Activated CD8-positive, alpha-beta memory T cell treated with anti-CD3 and anti-CD28 coated beads for 36 hours (primary cell): ENCODE measurements at places on chromosomes 1 and 21. TPM values are rescaled to one million over a fixed set of nuclear protein-coding genes. Genes with fewer than 3 reads are reported as not detected.

Gene TNNI3K
- total RNA-seq = not detected

Gene VSIG8
- total RNA-seq = not detected

Gene EXO1
- total RNA-seq = 81.1 TPM

Gene GALE
- total RNA-seq = 71.3 TPM

Gene DNAJC28
- 0.57 TPM for total RNA-seq

Gene CSF3R
- total RNA-seq = not detected

Gene PDZK1IP1
- total RNA-seq = not detected

Gene ATP1A4
- not detected for total RNA-seq

Gene NSUN4
- total RNA-seq = 28.8 TPM

Gene CA6
- total RNA-seq = 2.5 TPM

Gene PBX1
- total RNA-seq = not detected

Gene FAM151A
- not detected for total RNA-seq

Gene AIRE
- total RNA-seq = not detected

Gene NUP210L
- not detected for total RNA-seq

Gene RNF223
- total RNA-seq = not detected

Gene RNU1-2
- total RNA-seq = 1,003 TPM

Gene TNFSF18
- not detected for total RNA-seq

Gene NEGR1
- total RNA-seq = not detected

Gene S100B
- 0.71 TPM for total RNA-seq

Gene LEMD1
- total RNA-seq = 0.57 TPM

Gene CFHR3
- not detected for total RNA-seq

Gene ASAP3
- total RNA-seq = 1.1 TPM

Gene GPR25
- not detected for total RNA-seq

Gene CD52
- 252 TPM for total RNA-seq

Gene PLPP3
- total RNA-seq = not detected

Gene RHOU
- 0.19 TPM for total RNA-seq

Gene TMEM183A
- 83.3 TPM for total RNA-seq

Gene PRAMEF11
- total RNA-seq = not detected

Gene ITLN2
- not detected for total RNA-seq

Gene SLC1A7
- not detected for total RNA-seq

Gene FCRL5
- not detected for total RNA-seq

Gene TMEM51
- not detected for total RNA-seq

Gene CDC7
- 26.4 TPM for total RNA-seq

Gene INKA2
- 1.5 TPM for total RNA-seq

Gene MTR
- 54.7 TPM for total RNA-seq

Gene MCOLN3
- 0.32 TPM for total RNA-seq

Gene OTUD3
- 7.5 TPM for total RNA-seq

Gene LCE1A
- total RNA-seq = not detected

Gene PRRX1
- total RNA-seq = not detected

Gene CCDC185
- total RNA-seq = not detected

Gene ARHGEF16
- total RNA-seq = not detected

Gene ADAMTS1
- not detected for total RNA-seq

Gene CTXND2
- not detected for total RNA-seq

Gene KRTAP12-4
- total RNA-seq = not detected

Gene FCRL4
- not detected for total RNA-seq

Gene KRTAP7-1
- total RNA-seq = not detected

Gene AMIGO1
- 3.2 TPM for total RNA-seq

Gene LCA5L
- total RNA-seq = 0.46 TPM

Gene METTL18
- 12.2 TPM for total RNA-seq

Gene FBXO44
- 15.5 TPM for total RNA-seq

Gene PYHIN1
- 17.4 TPM for total RNA-seq

Gene PLK3
- 105 TPM for total RNA-seq

Gene XPR1
- total RNA-seq = 20.7 TPM

Gene OR2L3
- not detected for total RNA-seq

Gene CHIT1
- total RNA-seq = 0.06 TPM

Gene PLXNA2
- total RNA-seq = 0.34 TPM

Gene KRTAP11-1
- total RNA-seq = not detected

Gene PRKCZ
- 12.6 TPM for total RNA-seq
